ENCODE measurements at places on chromosomes 12 and 14.

DNA sequence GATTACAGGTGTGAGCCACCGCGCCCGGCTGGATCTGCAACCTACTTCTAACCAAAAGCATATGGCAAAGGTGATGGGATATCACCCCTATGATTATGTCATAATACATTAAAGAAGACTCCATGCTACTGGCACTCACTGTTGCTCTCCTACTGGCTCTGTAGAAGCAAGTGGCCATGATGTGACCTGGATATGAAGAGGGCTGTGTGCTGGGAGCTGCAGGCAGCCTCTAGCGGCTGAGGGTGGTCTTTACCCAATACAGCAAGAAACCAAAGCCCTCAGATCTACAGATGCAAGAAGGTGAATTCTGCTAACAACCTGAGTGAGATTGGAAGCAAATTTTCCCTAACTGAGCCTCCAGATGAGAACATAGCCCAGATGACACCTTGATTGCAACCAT lies 34.2 kb upstream of the TRIM9 start:
- DNase-seq, result no peak

DNA sequence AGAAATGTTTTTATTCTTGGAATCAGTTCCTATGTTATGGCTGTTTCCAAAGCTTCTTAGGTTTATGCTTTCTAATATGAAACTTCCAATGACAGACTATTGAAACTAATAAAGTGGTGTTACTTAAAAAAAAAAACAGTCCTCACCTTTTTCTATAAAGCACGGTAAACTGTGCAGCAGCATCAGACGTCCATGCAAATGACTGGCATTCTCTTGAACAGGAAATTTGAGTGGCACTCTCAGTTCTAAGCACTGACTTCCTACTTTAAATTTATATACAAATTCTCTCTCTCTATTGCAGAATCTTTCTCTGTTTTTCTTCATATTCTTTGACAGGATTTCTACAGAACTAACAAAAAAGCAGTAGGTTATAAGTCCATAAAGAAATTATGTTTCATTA lies 2.8 kb upstream of the RAD51AP1 start:
- DNase-seq, result no peak

GRCh38 chr12:49903351-49903699 lies 375 bp downstream of the FAIM2 start:
- DNase-seq, result no peak

DNA sequence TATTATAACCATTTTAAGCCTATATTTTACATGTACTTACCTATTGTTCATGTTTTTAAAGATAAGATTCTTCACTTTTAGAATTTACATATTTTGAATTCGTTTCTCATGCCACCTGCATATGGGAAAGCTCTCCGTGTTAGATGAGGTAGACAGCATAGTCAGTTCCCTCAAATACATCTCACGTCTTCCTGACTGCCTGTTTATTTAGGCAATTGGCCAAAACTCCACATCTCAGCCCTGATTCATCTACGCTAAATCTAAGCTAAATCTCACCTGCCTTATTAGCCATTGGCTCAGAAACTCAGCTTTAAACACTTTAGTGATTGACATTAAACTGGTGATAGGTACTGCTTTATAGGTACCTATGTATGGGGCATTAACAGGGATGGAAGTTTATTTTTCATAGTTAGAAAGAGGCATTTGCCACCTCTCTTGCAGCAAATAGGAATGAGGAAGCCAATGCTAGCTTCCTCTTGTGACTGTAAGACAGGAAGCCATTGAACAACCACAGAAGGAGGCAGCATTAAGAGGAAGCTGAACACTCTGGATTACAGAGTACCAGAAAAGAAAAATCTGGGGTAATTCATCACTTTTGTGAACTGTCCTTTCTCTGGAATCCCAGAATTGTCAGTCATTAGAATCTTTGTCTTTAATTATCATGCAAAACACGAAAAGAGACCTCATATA lies 111.9 kb downstream of the LRFN5 start:
- no peak for DNase-seq

- no peak for DNase-seq
Measured at GRCh38 chr14:66017927-66018326, 468.2 kb upstream of the CCDC196 start.

- no peak for DNase-seq
Measured at GRCh38 chr12:113019025-113019424, 37.5 kb upstream of the DTX1 start.

DNA sequence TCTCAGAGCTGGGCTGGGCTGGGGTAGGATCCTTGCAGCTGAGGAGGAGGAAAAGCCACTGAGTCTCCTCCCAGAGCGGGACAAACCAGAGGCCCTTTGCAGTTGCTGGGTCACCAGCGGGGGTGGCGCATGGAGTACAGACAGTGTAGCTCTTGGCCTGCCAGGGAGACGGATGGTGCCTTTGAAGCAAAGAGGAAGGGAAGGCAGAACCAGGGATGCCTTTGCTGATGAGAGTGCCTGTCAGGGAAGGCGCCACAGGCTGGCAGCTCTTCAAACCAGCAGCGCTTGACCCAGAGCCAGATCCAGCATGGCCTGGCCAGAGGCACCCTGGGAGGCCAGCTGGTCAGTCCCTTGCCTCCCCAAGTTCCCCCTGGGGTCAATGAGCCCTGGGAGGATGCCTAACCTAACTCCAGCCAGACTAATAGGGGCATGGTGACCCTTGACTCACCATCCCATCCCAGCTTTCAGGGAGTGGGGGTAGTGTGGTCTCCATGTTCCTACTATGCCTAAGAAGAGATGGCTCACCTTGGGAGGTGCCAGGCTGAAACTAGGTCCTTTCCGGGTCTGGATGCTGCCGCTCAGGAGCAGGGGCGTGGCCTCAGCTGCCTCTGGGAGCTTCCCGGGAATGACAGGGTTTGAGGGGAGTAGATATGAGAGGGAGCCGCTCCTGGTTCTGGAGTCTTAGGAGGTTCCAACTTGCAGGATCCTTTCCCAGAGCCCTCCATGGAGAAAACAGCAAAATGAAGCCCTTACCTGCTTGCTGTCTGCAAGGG lies 19.8 kb downstream of the VASH1 start:
- no peak for DNase-seq

GRCh38 chr12:13167226-13167625 lies 29.3 kb upstream of the EMP1 start:
- no peak for DNase-seq

DNA sequence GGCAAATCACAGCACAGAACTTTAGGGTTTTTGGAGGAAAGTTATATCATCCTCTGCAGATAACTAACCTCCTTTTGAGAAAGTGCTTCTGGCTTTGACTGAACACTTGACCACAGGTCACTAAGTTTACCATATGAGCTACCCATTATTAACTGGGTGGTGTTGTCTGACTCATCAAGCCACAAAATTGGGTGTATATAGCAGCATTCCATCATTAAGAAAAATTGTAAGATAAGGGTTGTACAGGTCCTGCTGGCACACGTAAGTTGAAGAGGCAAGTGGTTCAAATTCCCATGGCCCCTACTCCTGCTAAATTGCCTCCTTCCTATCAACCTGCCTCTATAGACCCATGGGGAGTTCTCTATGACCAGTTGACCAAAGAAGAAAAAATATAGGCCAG lies 39.5 kb downstream of the L2HGDH start:
- DNase-seq, result no peak

DNA sequence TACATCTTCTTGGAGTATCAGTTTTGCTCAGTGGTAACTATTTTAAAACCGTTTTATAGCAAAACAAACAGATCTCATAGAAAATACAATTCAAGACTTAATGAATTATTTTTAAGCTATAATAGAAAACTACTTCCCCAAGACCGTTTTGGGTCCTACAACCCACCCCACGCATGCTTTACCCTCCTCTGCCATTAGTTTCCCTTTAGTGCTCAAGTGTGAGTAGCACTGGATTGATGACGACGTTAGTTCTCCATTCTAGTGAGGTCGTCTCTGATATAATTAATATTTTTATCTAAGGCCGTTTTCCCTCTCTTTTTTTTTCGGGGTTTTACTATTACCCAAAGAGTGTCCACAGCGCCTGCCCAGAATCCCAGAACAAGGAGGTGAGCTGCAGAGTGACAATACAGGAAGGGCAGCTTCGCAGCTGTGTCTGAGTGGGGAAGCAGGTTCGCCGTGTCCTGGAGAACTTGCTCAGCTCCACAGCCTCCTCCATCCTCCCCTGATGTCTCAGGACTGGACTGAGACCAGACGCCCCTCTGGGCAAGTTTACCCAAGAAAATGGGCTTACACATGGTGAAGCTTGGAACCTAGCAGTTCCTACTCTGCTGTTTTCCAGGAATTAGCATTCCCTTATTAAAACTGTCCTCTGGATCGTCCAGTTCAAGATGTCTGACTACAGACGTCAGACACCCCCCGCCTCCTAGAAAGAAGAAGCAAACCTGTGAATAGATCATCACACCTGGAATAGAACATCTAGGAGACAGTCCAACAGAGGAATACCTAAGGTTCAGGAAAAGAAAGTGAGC lies 31.9 kb upstream of the MON2 start:
- DNase-seq, result no peak

- DNase-seq, result no peak
Measured at GRCh38 chr14:72869407-72870329, 24.2 kb downstream of the DPF3 start.

DNA sequence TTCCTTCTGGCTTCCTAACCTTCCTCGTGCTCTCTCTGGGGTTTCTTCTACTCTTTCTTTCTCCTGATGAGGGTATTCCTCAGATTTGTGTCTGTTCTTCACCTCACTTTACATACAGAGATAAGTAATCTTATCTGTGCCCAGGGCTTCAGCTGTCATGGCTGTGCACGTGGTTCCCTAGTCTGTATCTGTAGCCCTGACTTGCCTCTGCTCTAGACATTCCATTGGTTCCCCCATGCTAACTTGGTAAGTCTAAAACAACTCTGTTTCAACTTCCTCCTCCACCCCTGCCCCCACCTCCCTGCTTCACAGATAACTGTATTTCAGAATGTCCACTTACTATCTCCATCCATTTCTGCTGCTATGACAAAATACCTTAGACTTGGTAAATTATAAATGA lies 10.8 kb downstream of the DIP2B start:
- no peak for DNase-seq

- no peak for DNase-seq
Measured at GRCh38 chr12:76685246-76685678, 78.7 kb upstream of the ZDHHC17 start.

DNA sequence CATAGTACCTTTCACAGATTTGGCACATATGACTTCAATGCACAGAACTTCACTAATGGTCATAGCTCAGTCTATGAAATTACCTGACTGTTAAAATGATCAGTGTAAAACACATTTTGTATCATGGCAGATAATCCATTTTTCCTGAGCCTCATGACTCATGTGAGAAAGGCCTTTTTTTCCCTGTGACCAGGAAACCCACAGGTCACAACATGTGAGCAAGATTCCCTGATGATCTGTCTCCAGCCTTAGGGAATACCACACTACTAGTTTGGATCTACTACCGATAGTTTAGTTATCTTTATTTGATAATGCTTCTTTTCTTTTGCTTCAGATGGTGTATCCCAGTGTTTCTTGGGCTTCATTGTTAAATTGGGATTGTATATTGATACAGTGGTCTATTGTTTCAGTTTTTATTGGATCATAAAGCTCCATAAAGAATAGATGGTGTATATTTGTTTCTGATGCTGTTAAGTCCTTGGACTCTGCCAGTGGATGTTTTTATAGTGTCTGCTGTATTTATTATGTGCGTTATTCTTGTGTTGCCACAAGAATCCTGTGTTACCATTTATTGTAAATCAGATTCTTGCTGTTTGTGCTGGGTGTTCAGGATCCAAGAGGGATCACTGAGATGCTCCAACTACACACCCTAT lies 248.7 kb upstream of the PELI2 start:
- DNase-seq, result no peak

GRCh38 chr12:116397148-116397547 lies 119.7 kb upstream of the MED13L start:
- no peak for DNase-seq

GRCh38 chr14:80988735-80989429 lies 33.5 kb downstream of the TSHR start:
- no peak for DNase-seq

GRCh38 chr12:95870897-95871296 lies 12.1 kb downstream of the SNRPF start:
- no peak for DNase-seq

DNA sequence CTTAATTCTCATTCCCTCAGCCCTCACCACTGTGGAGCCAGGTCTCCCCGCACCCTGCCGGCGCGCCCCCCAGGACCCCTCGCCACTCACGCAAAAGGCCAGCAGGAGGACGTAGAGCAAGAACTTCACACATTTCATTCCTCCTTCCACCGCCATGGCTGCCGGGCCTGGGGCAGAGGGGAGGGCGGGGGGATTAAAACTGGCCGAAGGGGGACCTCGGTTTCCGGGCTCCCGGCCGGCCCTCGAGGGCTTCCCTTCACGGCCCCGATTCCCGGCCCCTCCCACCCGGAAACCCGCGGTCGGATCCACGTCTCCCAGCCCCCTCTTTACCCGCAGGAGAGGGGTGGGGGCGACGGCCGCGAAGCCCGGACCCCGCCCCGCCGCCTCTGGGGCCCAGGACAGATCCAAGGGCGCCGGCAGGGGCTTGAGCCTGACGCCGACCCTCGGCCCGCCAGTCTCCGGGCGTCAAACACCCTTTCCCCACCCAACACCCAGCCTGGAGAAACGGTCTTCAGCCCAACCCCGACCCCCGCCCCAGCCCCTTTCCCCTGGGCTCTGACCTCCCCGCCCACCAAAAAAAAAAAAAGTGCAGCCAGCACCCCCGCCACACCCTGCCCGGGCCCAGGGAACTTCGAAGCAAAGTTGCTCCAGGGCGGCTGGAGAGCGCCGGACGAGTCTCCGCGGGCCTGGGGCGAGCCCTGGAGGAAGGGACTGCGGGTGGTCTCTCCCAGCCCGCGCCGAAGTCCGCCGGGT lies 447 bp downstream of the CD63 start:
- peak; percentile 89 for DNase-seq

DNA sequence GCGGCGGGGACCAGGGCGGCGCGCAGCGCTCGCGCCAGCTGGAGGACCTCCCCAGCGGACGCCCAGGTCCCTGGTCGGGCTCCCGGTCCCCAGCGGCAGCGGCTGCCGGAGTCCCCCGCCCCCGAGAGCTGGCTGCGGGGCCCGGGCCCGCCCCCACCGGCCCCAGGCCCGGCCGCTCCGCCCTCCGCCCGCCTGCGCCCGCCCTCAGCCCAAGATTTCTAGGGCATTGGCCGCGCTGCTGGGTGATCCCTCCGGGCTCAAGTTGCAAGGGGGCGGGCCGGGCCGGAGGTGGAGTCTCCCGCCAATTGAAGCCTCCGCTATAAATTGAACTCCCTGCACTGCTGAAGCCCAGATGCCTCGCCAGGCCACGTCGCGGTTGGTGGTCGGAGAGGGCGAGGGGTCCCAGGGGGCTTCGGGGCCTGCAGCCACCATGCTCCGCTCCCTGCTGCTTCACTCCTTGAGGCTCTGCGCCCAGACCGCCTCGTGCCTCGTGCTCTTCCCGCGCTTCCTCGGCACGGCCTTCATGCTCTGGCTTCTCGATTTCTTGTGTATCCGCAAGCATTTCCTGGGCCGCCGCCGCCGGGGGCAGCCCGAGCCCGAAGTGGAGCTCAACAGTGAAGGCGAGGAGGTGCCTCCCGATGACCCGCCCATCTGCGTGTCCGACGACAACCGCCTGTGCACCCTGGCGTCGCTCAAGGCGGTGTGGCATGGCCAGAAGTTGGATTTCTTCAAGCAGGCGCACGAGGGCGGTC lies at the start of gene DIO3:
Gene DIO3, plus strand, starts transcription at position 351 of the 752 bp plus-strand sequence.
- peak; percentile 37 for DNase-seq

GRCh38 chr12:25594376-25594775 lies 41.3 kb upstream of the LMNTD1 start:
- no peak for DNase-seq

GRCh38 chr12:115433014-115433634 lies 749.1 kb upstream of the TBX3 start:
- no peak for DNase-seq

Data from lower lobe of right lung (tissue), 2 donors.